Ammon's horn (tissue), 1 donor: ENCODE measurements at places on chromosomes 7 and 10.

- DNase-seq = no peak
Measured at GRCh38 chr7:151243408-151244195, 4.9 kb downstream of the SMARCD3 start.

- DNase-seq = no peak
Measured at GRCh38 chr10:75070476-75070875, 41.0 kb upstream of the SAMD8 start.

DNA sequence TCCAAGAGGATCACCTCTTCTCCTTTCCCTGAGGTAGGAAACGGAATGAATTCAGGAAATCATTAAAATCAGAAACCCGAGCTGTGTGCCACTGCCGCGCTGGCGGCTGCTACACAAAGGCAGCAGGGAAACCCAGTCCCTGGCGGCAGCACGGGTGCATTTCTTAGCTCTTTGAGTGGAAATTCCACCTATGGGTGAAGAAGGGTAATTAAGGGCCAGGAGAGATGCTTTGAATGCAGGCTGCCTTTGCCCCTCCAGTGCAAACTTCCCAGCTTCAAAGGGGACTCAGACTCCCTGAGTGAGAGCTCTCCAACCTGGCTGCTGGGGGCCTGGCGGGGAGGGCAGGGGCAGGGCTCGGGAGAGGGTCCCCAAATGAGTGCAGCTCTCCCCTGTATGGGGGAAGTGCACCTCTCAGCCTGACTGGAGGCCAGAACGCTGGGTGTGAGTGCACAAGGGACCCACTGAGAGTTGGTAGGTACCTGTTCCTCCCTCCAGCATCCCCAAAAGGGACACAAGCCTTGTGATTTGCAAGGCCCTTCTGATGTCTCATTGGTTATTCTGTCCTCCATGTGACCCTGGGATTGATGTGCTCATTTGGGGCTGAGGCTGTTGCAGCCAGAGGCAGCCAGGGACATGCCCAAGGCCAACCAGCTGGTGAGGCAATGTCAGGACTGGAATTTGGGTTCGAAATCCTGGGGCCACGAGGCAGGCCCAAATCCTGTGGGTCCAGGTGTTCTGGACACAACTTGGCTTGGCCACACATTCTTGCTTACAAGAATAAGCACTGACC lies 16.3 kb upstream of the ZMIZ1 start:
- DNase-seq = no peak

DNA sequence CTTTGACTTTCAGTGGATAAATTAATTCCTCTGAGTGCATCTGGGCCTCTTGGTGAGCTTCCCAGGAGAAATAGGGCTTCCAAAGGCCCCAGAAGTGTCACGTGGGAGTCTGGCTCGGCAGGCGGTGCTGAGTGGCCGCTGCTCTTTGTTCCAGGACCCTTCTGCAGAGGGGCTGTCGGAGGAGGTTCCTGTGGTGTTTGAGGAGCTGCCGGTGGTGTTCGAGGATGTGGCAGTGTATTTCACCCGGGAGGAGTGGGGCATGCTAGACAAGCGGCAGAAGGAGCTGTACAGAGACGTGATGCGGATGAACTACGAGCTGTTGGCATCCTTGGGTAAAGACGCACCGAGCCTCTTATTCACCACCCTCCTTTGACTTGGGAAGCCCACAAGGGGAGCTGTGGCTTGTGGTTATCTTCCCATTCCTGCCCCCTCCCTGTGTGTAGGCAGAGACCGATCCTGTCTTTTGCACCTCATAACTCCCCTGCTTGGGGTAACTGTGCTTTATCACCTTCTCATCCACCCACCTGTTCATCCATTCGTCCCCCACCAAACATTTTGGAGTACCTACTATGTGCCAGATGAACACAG lies 11.9 kb downstream of the ZNF862 start:
- no peak for DNase-seq

DNA sequence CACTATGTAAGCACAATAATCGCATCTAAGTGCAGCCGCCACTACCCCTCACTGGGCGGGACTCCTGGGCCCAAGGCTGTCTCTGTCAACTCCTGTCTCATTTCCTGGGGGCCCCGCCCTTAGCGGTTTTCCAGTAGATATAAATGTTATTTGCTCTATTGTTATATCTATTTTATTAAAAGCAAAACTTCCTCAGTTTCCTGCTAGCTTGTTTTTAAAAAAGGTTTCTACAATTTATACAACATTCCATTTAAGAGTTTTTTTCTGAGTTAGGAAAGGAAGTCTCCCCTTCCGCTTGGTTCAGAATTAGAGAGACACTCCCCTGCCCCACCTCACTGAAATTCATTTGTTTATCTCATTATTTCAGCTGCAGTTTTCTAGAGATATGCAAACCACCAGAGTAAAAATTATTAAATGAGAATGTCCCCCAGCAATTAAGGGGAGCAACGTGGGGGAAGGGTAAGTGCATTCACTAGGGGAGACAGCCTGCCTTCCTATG lies 82.7 kb downstream of the RAMP3 start:
- no peak for DNase-seq

DNA sequence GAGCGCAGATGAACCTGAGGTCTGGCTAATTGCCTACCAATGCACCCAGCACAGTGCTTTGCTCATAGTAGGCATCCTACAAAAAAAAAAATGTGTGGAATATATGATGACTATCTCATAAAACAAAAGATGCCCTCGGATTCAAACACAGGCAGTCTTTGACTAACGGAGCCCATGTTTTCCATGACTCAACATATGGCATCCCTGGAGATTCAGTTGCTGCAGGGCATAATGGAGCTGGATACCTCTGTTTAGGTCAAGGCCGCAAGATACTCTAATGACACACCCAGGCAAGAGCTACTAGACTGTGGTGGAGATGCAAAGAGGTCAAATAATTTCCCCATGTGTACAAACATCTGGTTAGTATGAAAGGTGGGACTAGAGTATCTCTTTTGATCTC lies 16.3 kb downstream of the CUBN start:
- no peak for DNase-seq

GRCh38 chr10:11763501-11763861 lies 21.3 kb downstream of the ECHDC3 start:
- no peak for DNase-seq

- DNase-seq = no peak
Measured at GRCh38 chr10:112815269-112816032, 134.6 kb upstream of the TCF7L2 start.

GRCh38 chr10:44982114-44982460 lies 3.5 kb upstream of the DEPP1 start:
- no peak for DNase-seq

- no peak for DNase-seq
Measured at GRCh38 chr7:93646538-93646937, 72.0 kb upstream of the CALCR start.

- DNase-seq = no peak
Measured at GRCh38 chr7:156021471-156021870, 209.2 kb upstream of the SHH start.

GRCh38 chr10:114388275-114388674 lies 16.0 kb downstream of the AFAP1L2 start:
- no peak for DNase-seq

DNA sequence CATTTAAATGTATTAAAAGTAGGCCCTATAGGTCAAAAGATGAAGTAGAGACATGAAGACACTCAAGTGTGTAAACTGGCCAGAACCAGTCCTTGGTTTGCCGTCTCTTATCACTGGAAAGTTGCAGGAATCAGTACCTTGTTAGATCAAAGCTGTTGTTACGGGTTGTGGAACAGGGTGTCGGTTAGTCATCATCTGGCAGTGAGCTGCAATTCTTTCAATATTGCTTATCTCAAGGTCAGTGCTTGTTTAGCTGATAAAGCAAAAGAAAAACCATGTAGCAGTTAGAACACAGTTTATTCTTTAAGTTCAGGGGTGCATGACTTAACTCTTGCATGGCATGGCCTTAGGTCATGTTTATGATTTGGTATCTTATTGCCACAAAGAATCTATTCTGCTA lies 10.0 kb upstream of the SLC13A1 start:
- no peak for DNase-seq

- no peak for DNase-seq
Measured at GRCh38 chr10:47095848-47096612, 184.8 kb downstream of the PTPN20 start.

DNA sequence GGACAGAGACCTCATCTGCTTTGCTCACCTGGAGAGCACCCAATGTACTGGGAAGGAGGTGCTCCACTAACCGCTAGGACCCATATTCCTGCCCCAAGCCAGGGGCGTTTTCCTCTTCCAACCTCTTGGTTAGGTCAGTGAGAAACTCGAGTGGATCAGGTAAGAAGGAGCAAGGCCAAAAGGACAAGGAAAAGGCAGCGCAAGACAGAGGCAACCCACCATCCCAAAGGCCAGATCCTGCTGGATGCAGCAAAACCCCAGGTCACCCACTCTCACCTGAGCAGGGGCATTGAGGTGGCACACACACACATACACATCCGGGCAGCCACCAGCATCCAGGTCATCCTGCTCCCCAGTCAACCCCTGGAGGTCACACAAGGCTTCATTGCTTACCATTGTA lies 105.1 kb downstream of the GRID1 start:
- DNase-seq = no peak

GRCh38 chr7:2157473-2158279 lies 75.1 kb downstream of the MAD1L1 start:
- DNase-seq = peak; percentile 91

- no peak for DNase-seq
Measured at GRCh38 chr10:49615721-49616120, 1.9 kb downstream of the CHAT start.

- DNase-seq = no peak
Measured at GRCh38 chr7:28564755-28565374, 152.5 kb downstream of the CREB5 start.

DNA sequence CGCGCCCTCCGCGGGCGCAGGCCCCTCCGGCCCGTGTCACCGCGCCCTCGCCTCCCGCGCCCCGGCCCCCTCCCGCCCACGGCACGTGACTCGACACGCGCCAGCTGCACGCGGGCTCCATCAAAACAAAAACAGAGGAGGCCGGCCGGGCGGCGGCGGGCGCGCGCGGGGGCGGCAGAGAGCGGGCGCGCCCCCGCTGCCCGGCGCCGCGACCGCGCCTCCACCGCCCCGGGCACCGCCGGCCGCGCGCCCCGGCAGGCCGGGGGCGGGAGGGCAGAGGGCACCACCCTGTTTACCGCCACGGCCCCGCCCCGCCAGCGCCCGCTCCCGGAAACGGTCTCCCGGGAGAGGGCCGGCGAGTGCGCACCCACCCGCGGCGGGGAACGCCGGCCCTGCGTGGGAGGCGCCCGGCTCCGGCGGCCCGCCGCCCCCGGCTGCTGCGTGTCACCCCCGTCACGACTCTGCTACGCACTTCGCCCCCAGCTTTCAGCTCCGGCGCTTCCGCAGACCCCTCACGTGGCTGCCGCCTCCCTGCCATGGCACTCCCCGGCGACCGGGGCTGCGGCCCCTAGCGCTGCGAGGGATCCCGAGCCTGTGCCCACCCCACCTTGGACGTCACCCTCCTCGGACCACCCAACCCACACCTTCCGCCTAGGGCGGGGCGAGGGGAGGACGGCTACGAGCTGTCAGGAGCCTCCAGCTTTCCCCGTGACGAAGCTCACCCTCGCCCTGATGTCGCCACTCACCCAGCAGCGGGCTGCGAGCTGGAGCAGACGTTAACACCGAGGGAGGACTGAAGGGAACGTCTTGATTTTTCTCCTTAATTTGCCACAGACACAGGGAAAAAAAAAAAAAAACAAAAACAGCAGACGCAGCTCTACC lies 221.6 kb upstream of the MKLN1 start:
- peak; percentile 79 for DNase-seq

GRCh38 chr7:116165717-116166116 lies 44.6 kb upstream of the TES start:
- no peak for DNase-seq

DNA sequence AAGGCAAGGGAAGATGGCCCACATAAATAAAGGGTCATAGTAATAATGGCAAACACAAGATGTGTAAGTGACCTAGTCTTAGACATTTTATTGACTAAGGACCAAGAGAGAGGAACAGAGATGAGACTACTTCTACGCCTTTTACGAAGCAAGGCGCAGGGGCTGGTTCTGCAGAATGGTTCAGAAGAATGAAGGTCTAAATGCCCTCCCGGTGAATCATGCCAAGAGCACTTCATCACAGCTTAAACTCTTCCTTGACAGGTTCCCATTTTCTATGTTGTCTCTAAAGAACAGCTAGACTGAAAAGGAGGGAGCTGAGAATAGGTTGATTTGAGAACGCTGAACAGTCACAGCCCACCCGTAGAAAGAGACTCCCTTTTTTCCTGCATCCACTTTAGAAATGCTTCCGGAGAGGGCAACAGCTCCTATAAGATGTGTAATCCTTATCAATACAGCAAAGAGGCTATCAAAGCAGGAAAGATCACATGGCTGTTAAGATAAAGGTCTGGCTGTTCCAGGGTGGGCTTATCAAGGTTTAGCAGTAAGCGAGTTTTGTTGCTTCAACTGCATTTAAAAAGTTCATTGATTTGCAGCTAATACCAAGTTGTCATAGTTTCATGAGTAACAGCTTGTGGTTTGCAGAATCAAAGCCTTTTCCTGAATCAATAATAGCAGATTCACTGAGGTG lies 93.4 kb upstream of the AUTS2 start:
- DNase-seq = no peak

DNA sequence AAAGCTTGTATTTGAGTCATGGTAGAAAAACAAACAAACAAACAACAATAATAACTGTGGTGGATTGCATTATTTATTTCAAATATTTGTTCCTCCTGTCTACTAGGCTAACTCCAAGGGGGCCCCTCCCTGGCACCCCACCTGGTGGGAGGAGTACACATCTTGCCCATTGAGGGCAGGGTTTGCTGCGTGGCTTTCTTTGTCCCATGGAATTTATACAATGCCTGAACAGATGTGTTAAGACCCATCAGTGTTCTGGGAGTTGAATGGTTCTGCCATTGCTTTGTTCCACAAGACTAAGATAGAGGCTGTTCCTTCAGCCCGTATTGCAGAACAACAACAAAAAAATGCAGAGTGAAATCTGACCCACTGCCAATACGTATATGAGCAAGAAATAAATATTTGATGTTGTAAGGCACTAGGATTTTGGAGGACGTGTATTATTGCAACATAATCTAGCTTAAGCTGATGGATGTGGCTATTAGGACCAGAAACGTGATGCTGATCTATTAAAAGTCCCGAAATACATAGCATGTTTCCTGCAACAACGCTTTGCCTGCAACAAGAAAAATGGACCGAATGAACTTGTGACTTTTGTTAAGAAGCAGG lies 119.1 kb upstream of the JCAD start:
- DNase-seq = no peak

GRCh38 chr10:79583488-79584024 lies 23.3 kb upstream of the SFTPA2 start:
- DNase-seq = no peak

DNA sequence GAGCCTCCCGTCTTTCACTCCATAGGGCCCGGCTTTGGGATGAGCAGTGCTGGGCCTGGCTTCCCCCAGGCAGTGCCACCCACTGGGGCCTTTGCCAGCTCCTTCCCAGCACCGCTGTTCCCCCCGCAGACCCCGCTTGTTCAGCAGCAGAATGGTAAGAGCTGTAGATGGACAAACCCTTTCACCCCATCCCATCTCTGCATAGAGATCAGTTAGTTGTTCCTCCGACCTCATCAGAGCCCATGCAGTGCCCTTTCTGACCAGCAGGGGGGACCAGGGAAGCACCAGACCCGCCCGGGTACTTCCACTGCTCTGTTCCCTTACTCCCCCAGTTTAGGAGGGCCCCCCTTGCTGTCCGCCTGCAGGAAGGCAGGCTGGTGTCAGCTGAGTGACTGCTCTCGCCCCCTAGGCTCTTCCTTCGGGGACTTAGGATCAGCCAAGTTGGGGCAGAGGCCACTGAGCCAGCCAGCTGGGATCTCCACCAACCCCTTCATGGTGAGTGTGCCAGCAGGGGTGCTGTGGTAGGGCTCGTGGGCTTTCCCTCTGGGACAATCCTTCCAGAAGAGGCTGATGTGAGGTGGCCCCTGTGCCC lies 9.8 kb downstream of the SAP25 start:
- peak; percentile 76 for DNase-seq

GRCh38 chr7:137937202-137937560 lies 64.7 kb downstream of the CREB3L2 start:
- DNase-seq = no peak
